ENCODE measurements at places on chromosomes 3 and 15.

GRCh38 chr15:68833700-68834331 is 13.1 kb upstream of the ANP32A start:
- no peak for DNase-seq

- DNase-seq, result peak; percentile 38
Observed at GRCh38 chr15:87874896-87875711, 381.4 kb downstream of the NTRK3 start.

DNA sequence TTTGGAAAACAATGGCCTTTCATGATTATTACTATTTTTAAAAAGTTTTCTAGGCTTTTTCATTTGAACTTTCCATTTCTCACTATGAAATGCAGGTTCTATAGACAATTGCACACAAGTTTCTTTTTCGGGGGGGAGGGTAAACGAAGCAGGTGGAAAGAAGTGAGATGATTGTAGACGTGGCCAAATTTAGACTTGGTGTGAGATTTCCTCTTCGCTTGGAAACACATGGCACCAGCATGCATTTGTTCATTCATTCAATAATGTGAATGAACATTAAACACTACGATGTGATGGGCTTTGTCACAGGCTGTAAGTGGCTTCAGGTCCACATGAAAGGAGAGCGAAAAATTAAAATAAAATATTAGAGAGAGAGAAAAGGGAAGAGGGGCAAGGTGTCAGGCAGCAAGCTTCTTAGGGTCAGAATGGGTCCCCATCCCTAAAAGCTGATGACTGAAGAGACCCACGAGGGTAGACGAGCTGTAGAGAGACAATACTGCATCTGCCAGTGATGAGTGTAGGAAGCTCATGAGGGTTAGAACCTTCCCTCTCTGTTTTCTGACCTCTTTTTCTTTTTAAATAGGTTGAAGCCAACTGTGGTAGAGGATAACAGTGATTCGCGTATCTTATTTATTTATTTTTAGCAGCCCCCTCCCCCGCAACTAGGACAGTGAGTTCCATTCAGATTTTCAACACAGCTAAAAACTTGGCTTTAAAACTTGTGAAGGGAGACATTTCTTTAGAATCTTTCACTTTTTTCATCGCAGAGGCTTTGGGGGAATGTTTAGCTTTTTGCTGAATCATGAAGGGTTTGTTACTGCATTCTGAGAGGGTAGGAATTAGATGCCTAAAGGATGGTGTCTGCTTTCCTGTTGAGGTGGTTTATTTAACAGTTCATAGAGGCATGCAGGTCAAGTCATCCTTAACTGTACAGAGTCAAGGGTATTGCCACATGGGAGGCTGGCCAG is 36.2 kb downstream of the GAP43 start:
- no peak for DNase-seq

DNA sequence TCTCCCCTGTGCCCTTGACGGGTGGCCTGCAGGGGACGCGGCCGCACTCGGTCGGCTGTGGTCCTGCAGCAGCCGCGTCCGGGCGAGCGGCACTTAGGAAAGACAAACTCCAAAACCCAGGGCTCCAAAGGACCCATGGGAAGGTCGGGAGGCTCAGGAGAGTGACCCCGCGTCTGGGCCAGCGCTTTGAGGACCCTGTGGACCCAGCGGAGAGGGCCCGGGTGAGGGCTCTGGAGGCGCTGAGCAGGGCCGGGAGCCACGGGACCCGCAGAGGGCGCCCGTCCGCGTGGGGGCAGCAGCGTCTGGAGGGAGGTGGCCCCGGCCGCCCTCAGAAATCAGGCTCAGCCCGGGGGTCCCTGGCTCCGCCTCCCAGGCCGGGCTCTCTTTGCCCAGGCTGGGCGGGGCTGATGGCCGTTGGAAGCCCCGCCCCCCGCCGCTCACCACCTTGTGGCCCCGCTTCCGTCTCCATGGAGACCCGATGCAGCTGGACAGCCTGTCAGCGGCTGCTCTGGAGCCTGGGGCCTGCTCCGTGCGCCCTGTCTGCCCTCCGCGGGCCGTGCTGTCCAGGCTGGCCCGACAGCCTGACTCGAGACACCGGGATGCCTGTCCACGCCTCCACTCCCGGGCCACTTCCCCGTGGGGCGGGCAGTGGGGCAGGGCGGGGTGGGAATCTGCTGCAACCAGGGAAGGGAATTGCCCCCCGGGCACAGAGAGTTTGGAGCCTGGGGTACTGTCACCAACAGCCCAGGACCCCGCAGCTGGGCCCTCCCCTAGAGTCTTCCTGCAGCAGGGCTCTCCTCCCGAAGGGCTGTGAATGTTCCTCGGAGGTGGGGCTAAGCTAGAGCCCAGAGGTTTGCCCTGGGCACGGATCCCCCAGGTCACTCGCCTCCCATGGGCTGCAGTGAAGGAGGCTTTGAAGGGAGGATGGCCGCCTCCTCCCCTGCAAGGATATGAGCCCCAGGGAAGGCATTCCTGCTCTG is 34.8 kb upstream of the RPL32 start:
- DNase-seq, result no peak

DNA sequence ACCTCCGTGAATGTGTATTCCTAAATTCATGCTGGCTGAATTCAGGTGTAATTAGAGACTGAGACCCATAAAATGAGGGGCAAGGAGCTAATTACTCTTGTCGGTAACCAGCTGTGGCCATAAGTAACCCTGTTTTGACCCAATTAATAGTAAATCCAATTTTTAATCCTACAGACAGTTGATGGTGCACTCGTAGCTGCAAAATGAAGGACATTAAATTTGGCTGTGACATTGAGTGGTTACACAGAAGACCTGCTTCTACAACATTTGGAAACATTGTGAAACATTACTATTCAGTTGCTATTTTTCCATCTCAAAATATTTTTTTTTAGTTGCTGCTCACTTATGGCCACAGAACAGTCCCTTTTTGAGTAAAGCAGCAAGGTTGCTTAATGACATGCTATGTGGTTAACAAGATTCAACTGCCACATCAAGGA is 33.0 kb downstream of the MBNL1 start:
- DNase-seq, result no peak

DNA sequence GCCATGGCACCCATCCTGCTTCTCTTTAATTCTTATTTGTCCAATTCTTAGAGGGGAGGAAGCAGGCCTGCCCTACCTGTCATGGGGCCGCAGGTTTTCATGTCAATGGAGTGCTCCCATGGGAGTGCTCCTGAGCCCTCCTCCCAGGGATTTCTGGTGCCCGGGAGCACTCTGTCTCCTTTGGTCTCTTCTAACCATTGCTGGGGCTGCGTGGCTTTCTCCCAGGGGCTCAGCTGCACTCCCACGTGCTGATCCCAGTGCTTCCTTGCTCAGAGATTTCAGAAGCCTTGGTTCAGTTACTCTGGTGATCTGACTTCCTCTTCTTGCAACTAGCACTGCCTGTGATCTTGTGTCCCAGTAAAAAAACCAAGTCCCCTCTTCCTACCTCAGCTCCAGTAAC is 68.0 kb upstream of the ARL8B start:
- no peak for DNase-seq

GRCh38 chr3:192850451-192850981 is 67.1 kb downstream of the MB21D2 start:
- DNase-seq, result no peak

- DNase-seq, result peak; percentile 87
Observed at GRCh38 chr3:50616003-50616769, 765 bp upstream of the MAPKAPK3 start.

DNA sequence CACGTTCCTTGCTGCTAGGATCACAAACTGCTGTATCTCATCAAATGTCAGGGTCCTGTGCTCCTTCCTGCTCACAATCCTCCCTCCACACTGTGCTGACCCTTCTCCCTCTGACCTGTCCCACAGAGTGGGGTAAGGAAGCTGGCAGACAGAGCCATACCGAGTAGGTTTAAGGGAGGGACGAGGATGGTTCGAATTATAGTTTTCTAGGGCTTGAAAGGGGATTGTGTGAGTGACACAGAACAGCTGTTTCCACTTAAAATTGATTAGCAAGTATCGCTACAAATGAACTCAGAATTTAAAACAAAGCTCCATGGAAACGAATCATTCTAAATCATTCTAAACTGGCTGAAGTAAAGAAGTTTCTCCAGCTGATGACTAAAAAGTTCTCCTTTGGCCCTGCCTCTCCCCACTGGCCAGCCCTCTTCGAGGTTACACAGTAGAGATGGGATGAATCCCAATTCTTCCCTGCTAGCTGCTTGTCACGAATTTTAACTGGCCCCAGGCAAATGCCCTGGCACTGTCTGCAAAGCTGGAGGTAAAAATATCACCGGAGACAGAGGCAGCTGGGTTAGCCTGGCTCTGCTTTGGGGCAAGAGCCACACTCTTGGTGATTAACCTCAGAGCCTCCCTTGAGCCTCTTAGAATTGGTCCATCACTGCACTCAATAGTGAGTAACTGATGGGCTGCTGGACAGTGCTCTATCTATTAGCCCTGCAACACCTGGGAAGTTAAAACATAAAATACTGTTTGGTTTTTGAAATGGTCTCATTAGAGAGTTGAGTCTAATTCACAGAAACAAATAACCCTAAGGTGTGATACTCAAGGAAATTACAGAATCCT is 194.9 kb downstream of the CHST2 start:
- no peak for DNase-seq

DNA sequence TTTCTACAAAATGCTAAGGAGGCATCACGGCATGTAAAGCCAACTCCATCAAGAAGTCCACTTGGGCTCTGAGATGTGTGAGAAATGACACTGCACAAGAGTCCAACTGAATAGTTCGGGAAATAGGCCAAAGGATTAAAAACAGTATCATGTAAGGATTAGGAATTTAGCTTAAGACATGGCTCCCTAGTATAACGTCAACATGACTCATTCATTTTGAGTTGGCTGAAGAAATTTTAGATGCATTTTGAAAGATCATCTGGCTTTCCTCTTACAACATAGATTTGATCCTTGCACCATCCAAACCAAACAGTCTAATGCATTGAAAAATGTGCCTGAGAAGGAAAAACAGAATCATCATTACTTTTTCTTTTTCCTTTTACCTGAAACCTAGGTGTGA is 109.3 kb upstream of the MME start:
- DNase-seq, result no peak

- no peak for DNase-seq
Observed at GRCh38 chr15:83818591-83818990, 164.7 kb downstream of the ADAMTSL3 start.

GRCh38 chr15:53589520-53590057 is 169.9 kb downstream of the WDR72 start:
- DNase-seq, result no peak

Data from dorsolateral prefrontal cortex (tissue), 122 donors.